ENCODE measurements at places on chromosomes 1 and 21.

- no peak for DNase-seq
Measured at GRCh38 chr21:45391743-45392572, 13.0 kb upstream of the COL18A1 start.

GRCh38 chr1:234927312-234927970 lies 201.2 kb downstream of the TOMM20 start:
- DNase-seq: no peak

DNA sequence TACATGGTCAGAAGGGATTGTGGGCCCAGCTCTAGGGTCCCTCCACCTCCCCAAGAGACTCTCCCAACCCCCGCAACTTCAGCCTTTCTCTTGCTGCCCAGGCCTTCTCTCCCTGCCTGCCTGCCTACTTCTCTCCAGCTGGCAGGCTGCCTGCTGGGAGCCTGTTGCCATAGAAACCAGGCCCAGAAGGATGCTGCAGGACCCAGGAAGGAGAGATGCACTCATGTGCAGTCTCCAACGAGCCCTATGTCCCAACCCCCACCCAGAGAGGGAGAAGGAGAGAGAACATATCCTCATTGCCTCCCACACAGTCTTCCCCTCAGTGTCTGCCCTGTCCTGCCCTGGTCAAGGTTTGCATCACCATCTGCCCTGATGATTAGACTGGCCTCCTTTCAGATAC lies 10.8 kb upstream of the SMIM12 start:
- DNase-seq: no peak

DNA sequence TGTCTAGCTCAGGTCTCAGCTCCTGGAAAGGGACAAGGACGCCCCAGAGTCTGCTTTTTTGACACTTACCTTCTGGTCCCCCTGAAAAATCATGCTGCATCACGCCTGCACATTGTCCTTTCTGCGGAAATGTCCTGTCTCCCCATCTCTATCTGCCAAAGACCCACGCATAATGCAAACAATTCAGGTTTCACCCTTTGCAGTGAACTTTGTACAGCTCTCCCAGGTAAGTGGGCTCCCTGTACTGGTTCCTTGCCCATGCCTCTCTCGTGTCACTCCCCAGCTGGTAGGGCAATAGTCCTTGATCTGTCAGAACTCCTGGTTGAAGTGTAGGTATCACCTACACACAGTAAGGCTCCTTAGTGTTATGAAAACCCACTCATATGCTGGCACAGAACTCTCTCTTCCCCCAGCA lies 102.9 kb upstream of the IRF2BP2 start:
- DNase-seq: no peak

- peak; percentile 11 for DNase-seq
Measured at GRCh38 chr1:168179438-168180147, 831 bp downstream of the TIPRL start.

- DNase-seq: no peak
Measured at GRCh38 chr21:38544661-38545060, 46.4 kb upstream of the ERG start.

DNA sequence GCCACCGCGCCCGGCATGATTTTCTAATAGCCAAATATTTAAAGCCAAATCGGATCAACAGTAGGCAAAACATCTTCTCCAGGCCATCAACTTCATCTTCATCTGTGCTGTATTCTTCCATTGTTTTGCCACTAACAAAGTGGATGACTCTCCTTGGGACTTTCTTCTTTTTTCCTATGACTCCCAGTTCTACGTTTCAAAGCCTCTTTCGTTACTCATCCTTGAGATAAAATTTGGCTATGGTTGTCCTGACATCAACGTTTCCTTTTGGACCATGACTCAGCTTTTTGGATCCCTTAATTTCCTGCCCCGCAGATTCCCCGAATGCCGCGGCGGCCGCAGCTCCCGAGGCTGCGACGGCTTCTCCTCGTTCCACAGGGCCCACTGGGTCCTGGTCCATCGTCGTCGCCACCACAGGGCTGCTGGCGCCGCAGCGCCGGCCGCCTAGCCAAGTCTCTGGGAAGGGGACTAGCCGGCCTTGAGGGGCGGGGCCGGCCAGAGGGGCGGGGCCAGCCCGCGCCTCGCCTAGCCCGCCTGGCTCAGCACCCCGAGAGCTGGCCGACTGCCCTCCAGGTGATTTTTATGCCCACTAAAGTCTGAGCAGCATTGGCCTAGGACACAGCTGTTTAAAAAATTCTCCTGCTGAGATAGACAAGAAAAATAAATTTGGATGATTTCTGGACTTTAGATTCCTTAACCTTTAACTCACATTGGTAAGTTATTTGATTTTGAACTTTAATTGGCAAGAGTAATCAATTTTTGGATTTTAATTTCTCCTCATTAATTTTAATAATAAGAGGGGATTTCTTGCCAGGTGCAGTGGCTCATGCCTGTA lies 93.9 kb downstream of the ADCY10 start:
- DNase-seq: peak; percentile 65

GRCh38 chr1:65079941-65080340 lies 68.1 kb upstream of the AK4 start:
- DNase-seq: no peak

DNA sequence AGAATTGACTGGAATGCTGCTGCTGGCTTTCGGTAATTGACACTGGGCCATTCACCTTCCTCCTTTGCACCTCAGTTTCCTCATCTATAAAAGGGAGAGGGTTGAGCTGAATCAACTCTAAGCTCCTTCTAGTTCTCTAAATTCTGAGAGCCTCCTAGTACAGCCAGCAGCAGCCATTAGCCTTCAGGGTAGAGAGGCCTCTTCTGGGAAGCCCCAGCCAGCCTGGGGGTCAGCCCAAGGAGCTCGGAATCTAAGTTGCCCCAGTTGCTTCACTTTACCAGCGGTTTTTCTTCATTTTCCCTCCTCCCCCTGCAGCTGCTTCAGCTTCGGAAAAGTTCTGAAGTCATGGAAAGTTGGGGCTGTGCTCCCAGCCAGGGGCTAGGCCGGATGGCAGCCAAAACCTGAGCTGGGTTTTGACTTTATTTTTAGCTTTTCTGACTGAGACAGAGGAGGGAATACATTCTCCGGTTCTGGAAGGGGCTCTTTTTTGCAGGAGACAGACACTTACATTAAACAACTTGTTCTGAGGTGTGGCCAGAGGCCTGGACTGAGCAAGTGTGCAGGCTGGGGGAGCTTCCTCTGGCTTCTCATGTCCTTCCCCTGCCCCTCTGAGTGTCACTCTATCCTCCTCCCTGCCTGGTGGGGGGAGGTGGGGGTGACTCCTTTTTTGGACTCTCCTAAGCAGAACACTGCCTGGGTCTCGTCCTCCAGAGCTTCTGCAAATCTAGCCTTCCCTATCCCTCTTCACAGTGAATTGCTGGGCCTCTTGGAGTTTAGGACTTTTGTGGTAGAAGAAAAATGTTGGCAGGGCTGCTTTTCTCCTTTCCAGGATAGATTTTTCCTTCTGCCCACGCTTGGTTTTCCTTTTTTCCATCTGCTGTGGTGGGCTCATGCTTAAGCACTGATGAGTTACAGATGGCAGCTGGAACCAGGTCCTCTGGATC lies 14.4 kb downstream of the LMNA start:
- DNase-seq: no peak

DNA sequence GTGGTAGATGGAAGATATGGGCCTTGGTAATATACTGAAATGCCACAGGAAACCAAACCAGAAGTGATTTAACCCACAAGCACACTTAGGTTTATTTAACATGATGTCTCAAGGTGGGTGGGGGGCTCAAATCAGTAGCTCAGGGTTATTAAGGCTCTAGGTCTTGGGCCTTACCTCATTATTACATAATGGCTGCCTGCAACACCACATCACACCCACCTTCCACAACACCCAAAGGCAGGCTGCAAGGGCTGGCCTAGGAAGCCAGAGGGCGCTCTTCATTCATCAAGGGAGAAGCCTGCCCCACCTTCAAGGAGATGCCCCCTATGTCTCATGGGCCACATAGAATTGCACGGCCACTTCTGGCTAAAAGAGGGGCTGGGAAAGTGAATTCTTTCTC lies 6.0 kb downstream of the TFF1 start:
- peak; percentile 26 for DNase-seq

DNA sequence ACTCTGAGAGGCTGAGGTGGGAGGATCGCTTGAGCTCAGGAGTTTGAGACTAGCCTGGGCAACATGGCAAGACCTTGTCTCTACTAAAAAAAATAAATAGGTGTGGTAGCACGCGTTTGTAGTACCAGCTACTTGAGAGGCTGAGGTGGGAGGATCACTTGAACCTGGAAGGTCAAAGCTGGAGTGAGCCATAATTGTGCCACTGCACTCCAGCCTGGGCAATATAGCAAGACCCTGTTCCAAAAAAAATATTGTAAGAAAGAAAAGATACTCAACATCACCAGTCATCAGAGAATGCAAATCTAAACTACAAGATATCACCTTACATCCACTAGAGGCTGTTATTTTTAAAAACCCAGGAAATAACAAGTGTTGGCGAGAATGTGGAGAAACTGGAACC lies 32.5 kb downstream of the ZNF644 start:
- no peak for DNase-seq

- DNase-seq: no peak
Measured at GRCh38 chr1:42788021-42788420, 3.2 kb downstream of the TMEM269 start.

GRCh38 chr1:210237479-210237878 lies 4.9 kb downstream of the SERTAD4 start:
- DNase-seq: no peak

Data from hematopoietic multipotent progenitor cell treated with erythropoietin and hydrocortisone succinate and interleukin-3 and kit ligand, for 8 days (in vitro differentiated cells).